Frontal cortex (tissue), 4 donors: ENCODE measurements at places on chromosomes 7 and 10.

GRCh38 chr7:81714306-81714705 lies 55.5 kb downstream of the HGF start:
- no peak for DNase-seq

DNA sequence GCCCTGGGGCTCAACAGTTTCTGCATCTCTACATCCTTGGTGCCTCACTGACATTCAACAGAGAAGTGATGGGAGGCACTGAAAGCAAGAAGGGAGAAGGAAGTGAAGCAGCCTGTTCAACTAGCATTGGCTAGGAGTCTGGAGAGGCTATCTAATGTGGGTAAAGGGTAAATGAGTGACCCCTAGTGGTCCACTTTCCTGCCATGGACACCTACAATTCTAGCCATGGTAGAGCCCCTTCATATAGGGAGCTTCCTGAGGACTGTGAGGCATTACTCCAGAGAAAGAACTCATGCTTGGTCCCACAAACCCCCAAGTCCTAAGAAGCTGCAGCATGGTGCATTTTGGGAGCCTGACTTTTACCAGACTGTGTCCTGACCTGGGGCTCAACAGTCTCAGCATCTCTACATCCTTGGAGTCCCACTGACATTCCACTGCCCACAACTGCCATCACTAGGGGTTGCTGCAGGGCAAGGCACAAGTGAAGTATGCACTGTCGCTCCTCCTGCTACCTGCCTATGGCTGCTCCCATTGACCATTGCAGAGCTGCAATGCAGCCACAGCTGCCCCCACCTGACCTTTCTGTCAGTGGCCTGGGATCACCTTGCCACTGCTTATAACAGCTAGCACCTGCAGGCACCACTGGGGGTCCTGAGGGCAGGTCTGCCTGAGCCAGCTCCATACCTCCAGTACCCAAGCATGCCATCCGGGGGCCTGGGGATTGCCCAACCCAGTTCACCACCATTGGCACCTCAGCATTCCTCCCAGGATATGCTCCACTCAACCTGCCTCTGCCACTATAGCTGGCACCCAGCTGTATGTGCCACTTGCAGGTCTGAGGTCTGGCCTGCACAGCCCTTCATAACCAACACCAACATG lies 44.1 kb upstream of the CDK6 start:
- no peak for DNase-seq

- peak; percentile 60 for DNase-seq
Observed at GRCh38 chr10:24920907-24921881, 31.2 kb downstream of the PRTFDC1 start.

DNA sequence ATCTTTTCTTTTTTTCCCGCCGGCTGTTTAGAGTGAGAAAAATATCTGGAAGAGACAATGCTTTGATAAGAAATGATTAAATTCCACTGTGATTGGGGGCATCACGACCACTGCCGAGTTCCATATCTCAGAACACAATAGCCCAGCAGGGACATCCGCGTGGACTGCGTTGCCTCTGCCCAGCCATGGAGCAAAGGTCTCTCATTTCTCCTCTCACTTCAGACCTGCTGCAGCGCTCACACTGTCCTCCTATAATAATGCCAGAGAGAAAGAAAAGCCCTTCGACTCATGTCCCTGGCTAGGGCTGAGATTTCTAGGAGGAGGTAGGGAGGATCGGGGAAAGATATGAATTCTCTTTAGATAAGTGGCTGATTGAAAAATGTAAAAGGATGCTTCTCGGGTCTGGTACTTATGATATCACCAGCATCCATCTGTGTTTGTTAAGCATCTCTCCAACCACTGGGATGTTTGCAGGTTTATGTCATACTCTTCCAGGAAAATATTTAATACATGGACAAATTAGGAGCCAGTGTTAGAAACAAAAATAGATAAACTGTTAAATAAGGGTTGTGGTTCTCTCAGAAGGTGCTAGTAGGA lies 472.9 kb upstream of the AKR1E2 start:
- DNase-seq: no peak

DNA sequence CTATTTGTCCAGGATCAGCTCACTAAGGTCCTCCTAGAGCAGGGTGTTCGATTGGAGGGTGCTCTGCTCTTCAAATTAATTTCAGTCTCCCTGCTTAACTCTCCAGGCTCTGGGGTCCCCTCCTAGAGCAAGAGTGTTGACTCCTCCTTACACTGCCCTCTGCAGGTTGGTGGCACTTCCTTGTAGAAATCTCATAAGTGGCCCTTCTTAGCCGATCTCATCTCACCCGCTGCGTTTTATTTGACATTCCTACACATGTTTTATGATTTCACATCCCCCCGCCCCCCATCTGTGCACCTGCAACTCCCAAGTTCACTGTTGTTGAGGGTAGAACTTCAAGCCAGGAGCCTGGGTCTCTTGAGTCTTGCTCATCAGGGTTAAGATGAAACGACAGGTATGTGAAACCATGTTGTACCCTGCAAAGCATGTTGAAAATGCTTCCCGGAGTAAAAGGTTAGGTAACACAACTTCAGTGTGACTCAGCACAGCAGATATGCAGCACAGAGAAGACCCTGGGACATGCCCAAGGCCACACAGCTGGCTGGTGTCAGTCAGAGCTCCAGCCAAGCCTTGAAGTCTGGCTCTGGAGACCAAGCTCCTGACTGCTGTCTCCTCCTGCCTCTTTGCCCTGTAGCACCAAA lies 171.2 kb downstream of the PRKAG2 start:
- no peak for DNase-seq

DNA sequence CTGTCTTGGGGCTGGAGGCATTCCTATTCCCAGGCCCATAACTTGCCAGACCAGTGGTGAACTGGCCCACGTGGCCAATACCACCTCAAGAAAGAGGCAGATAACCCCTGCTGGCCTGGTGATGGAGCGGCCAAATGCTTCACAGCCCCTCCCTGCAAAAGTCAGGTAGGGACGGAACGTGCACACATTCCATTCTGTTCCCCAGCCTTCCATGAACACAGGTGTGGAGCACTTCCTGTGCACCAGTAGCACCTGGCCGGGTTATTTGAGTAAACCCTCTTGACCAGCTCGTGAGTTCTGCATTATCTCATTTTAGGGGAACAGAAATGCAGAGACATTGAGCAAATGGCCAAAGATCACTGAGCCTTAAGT lies 134.4 kb downstream of the SH3PXD2A start:
- DNase-seq: no peak

GRCh38 chr10:130360826-130361311 lies 224.7 kb downstream of the GLRX3 start:
- no peak for DNase-seq

GRCh38 chr10:122049076-122049475 lies 60.1 kb downstream of the TACC2 start:
- no peak for DNase-seq

DNA sequence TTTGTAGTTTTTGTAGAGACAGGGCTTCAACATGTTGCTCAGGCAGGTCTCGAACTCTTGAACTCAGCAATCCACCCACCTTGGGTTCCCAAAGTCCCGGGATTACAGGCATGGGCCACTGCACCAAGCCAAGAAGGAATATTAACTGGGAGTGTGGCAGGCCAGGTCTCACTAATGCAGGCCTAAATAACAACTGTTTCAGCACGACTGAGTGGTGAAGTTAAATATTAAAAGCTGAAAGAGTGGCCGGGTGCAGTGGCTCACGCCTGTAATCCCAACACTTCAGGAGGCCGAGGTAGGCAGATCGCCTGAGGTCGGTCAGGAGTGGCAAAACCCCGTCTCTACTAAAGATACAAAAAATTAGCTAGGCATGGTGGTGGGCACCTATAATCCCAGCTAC lies 21.1 kb downstream of the CHUK start:
- DNase-seq: no peak

DNA sequence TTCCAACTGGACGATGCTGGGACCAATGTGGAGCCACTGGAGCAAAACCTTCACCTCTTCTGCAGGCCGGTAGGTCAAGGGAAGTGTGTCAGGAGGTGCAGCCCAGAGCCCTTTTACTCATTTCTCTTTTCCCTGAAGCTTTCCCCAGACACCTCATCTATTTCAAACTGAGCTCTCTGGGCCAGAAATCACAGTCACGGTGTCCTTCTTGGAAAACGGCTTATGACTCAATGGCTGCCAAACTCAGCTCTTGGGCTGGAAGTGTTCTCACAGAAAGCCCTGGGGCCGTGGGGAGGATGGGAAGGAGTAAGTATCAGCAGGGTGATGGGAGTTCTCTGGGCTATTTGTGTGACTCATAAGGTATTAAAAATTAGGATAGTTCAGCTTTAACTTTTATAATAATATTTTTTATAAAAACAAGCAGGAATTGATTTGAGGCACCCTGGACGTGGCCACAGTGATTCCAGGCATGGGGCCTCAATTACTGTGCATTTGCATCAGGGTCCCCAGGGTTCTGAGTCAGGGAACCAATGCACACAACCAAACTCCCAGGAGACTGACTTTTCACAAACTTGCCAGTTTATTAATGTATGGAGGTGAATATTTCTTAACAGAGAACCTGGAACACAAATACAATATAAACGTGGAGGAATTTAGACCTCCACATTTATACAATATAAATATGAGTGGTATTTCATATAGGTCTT lies 187.4 kb upstream of the TMEM72 start:
- no peak for DNase-seq
